ENCODE measurements at places on chromosomes 13 and 19.

DNA sequence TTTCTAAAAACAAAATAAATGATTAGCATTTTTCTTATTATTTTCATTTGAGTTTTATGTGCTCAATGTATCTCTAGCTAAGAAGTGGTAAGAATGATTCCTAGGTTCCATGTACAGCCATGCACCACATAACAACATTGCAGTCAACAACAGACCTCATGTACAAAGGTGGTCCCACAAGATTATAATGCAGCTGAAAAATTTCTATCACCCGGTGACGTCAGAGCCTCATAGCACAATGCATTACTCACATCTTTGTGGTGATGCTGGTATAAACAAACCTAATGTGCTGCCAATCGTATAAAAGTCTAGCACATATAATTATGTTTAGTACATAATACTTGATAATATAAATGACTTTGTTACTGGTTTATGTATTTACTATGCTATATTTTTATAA lies 120.5 kb downstream of the SLC7A1 start:
- no peak for DNase-seq

GRCh38 chr13:100512422-100512821 lies 76.2 kb downstream of the GGACT start:
- DNase-seq, result no peak

DNA sequence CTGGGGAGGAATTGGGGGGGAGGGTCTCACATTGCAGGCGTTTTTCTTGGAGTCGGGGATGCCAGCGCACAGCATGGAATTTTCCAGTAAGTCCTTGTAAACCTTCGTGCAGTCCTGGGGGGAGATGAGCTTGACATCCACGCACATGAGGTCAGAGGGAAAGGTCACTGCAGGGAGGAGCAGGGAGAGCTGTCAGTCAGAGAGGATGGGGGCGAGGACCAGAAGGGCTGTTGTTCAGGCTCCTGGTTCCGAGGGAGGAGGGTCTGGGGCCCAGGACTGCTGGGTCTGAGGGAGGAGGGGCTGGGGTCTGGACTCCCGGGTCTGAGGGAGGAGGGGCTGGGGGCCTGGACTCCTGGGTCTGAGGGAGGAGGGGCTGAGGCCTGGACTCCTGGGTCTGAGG lies 4.0 kb downstream of the KLK7 start:
- no peak for DNase-seq

- no peak for DNase-seq
These were observed 310.8 kb downstream of the SLC7A1 start for GRCh38 chr13:29284726-29285125.

GRCh38 chr13:52128714-52129700 lies at the start of gene NEK5:
TSS of gene NEK5 (minus strand) at chr13:52129073. CDS start at chr13:52127482, 1,591 bp downstream.
- DNase-seq, result peak; percentile 77

DNA sequence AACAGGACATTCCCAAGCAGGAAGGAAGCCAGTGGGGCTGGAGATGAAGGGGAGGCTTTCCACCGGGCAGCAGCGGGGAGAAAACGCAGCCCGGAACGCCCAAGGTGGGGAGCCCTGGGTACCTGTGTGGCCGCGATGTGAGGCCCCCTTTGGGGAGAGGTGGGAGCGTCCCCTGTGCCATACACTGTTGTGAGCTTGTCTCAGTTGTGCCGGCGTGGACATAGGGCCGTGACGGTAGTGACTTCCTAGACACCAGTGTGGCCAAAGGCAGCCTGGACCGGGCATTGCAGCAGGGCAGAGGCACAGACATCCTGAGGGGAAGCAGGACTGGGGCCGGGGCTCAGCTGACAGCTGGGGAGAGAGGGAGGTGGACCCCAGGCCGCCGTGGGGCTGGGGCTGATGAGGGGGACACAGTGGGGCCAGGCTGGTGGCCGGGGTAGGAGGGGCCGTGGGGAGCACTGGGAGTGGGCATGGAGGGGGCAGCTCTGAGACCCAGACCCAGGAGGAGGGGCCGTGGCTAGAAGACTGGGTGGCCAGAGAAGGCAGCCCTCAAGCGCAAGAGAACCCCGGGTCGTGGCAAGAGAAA lies 38.5 kb upstream of the TFDP1 start:
- DNase-seq, result no peak

GRCh38 chr13:65605396-65605795 lies 1624.7 kb downstream of the PCDH9 start:
- DNase-seq, result no peak

DNA sequence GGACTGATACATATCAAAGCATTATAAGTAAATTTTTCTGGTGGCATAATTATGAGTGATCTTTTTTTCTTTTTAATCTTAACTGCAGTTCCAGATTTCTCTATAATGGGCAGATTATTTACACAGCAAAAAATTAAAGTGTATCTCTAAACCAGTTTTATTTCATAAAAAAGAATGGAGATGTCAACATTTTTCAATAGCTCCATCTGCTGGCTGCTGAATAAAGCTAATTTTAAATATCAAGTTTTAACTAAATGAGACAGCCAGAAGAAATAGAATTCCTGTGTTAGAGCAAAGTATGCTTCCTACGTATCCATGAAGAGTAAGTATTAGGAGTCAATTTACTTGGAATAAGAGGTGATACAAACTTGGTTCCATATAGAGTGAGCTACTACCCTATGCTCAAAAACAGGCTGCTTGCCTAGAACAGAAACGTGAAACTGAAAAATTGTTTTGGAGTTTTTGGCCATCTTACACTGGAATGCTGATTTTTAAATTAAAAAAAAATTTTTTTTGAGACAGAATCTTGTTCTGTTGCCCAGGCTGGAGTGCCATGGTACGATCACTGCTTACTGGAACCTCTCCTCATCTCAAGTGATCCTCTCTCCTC lies 5.0 kb upstream of the PDS5B start:
- DNase-seq, result peak; percentile 17

DNA sequence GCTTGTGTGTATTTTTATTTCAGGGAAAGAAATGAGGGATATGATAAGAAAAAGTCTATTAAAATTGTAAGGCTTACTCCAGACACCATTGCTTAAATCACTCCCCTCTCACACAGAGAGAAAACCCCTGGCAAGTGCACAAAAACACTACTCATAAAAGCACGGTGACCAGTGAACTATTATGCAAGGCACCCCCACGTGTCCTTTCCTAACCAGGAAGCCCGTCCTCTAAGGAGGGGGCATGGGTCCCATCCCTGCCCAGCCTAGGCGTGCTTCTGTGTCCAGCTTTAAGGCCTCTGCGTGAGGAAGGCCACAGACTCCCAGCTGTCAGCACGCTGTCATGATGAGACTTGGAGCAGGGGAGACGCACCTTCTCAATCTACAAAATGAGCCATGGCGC lies 83.5 kb downstream of the SLC7A1 start:
- DNase-seq, result no peak

GRCh38 chr13:113814435-113814821 lies 49.4 kb downstream of the GAS6 start:
- no peak for DNase-seq

GRCh38 chr13:74743992-74744391 lies 609.8 kb upstream of the KLF12 start:
- DNase-seq, result no peak

DNA sequence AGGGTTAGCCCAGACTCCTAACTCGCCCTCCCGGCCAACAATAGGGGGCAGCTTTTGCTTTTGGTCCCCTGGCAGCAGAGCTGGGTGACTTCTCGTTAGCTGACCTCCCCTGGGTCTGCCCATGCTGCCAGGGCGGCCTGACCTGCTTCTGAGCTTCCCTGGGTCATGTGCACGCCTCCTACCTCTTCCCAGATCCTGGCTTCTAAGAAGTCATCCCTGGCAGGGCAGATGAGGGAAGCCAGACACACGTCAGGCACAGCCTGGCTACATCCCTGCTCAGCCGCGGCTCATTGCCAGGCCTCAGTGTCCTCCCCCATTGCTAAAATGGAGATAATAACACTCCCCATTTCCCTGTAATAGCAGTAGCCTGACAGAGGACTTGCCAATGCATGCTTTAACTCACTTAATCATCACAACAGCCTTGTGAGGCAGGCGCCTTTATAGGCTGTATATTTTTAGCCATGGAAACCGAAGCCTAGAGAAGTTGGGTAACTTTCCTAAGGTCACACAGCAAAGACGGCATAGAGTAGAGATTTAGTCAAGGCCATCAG lies 2.1 kb downstream of the KCNK6 start:
- no peak for DNase-seq

DNA sequence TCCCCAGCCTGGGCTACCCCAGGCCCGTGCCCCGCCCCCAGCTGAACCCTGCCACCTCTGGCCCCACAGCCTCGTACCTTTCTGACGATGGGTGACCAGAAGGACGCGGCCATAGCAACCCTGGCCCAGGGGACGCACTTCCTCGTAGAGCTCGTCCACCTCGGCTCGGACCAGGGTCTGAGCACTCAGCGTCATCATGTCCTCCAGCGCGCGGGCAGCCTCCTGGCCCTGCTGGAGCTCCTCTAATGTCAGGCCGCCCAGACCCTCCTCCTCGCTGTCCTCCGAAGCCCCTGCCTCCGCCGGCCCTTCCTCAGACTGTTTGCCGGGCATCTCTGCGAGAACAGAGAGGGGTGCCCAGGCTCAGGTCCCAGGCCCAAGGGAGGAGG lies 975 bp downstream of the SBK2 start:
- no peak for DNase-seq

DNA sequence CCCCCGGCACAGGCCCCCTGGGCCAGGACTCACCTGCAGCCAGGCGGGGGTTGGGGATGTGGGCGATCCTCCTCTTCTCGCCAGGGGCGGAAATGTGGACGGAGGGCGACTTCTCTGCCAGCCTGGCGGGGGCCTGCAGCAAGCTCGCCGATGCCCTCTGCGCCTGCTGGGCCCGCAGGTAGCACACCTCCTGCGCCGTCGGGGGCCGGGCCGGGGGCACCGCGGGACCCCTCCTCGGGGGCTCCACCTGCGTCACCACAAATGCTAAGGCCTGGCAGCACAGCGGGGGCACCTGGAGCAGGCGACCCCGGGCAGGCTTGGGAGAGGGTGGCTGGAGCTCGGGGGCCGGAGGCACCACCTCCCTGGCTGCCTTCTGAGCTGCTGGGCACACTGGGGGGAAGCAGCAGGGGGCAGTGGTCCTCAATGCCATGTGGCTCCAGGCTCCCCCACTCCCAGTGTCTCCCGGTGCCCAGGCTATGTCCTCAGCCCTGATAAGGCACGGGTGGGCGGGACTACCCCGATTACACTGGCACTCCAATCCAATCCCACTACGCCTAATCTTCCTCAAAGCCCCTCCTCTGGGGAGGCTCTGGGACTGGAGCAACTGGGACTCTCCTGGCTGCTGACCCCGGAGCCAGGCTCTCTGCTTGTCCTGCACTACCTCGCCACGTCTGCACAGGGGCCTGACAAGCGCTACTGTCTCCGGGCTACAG lies 11.6 kb upstream of the ATP8B3 start:
- no peak for DNase-seq

DNA sequence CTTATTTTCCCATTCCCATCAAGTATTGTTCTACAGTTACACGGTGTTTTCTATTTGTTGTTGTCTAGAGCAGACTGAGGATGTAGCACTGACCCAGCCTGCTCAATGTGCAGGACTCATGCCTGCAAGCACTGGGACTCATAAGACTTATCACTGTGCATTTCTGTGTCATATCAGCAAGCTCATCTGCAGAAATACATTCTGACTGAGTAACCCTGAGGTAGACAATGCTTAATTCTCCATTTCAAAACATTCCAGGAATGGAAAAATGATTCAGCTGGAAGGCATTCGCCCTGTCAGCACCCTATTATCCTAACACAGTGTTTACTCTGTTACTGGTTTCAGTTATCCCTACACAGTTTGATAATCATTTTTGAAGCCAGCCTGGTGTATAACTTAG lies 2506.4 kb downstream of the PCDH9 start:
- DNase-seq, result no peak

DNA sequence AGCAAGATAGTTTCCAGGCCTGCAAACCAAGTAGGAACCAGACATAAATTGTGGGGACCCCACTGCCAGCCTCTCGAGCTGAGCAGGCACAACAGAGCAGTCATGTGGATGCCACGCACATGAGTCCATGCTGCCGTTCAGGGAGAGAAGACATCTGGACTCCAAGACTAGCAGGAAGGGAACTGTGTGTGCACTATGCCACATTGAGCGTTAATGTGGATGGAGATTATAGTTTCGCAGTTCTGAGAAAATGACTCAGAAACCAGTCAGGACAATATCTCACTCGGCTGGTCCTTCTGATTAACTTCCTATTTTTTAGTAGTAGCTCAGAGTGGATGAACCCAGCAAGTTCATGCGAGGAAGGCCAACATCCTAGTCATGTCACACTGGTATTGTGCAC lies 124.9 kb downstream of the CRYL1 start:
- no peak for DNase-seq

All from spinal cord (tissue), 10 donors.